ENCODE measurements at places on chromosomes 6 and 20.

GRCh38 chr6:10320291-10320690, 94.6 kb downstream of the TFAP2A start:
- DNase-seq = no peak

DNA sequence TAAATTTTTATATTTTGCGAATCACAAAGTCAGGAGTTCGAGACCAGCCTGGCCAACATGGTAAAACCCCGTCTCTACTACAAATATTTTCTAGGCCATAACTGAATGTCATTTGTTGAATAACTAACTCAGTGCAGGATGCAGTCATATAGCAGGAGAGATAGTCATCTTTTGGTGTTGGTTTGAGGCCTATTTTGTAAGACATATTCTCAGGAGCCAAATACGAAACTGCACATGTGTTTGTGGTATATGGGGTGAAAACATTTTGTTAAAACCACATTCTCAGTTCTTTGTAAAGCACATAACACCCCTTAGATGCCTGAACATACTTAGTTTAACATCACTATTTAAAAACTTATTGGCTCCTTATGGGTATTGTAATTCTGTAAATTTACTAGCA, 4.7 kb upstream of the ENPP5 start:
- no peak for DNase-seq

DNA sequence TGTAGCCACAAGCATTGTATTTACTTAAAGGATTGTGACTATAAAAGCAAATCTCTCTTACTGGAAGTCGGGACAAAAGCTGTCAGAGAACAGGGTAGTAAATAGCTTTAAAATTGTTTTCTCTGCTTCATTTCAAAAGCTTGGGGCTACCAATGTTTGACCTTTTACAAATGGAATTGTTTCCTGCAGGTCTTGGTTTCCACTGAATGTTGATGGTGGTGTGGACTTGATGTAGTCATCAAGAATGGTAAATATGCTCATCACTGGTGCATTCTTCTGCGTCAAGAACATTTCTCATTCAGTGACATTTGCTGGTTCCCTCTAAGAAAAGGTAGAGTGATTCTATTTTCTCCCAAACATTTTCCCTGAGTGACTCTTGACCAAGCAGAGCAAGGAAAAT, 435.4 kb upstream of the KHDRBS2 start:
- no peak for DNase-seq

DNA sequence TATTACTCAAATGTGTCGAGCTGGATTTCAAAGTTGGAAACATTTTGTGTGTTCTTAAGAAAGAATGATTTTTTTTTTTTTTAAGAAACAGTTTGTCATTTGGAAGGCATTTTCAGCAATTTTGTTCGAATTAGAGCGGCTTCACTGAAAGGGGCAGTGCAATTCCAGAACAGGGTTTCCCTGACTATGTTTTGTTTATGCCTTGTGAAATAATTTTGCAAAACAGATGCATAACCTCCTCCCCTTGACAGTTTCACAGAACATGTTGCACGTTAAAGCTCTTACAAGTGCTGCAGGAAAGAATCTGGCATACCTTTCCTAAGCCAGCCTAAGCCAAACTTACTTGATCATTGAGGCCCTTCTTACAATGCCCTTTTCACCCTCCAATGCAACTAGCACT, 216.0 kb upstream of the SSTR4 start:
- no peak for DNase-seq

GRCh38 chr6:126625019-126625418, 285.1 kb downstream of the CENPW start:
- DNase-seq = no peak

DNA sequence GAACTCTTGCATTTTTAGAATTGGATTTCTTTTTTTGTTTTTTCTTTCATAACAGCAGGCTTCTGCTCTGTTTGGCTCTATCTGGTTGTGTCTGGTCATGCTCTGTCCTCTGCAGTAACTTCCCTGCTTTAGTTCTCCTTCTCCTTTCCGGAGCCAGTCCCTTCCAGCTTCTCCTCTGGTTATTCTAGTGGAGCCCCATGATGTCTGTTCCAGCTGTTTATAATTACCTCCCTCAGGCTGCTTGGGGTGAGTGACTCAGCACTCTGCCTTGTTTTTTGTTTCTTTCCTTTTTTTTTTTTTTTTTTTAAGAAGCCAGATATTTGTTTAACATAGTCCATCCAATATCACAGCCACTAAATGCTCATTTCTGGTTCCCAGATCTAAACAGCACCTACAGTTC, 409.6 kb downstream of the MAFB start:
- DNase-seq = no peak

- DNase-seq = no peak
Observed at GRCh38 chr6:82144007-82144851, 103.3 kb downstream of the IBTK start.

GRCh38 chr20:52031563-52032303, 159.8 kb downstream of the ZFP64 start:
- no peak for DNase-seq

- no peak for DNase-seq
Observed at GRCh38 chr20:14643556-14643955, 306.1 kb upstream of the FLRT3 start.

- DNase-seq = no peak
Observed at GRCh38 chr6:166905505-166906134, 50.7 kb downstream of the RNASET2 start.

DNA sequence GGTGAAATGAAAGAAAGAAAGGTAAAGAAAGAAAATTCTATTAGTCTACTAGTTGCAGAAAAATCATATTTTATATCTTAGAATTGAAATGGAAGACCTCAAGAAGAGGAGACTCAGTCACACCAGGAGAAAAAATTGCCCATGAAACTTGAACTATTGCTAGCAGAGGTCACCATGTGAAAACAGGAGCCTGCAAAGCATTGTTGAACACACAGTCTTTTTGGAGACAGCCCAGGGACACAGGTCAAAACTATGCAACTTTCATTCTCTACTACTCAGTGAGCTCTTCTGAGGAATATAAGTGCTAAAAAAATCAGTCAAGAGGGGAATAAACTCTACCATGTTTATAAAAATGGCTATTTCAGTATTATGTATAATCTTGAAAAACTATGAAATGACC, 89.8 kb upstream of the TENT5A start:
- no peak for DNase-seq

- peak; percentile 57 for DNase-seq
Observed at GRCh38 chr6:2155206-2155605, 90.2 kb downstream of the GMDS start.

- DNase-seq = no peak
Observed at GRCh38 chr6:38797391-38797790, 82.3 kb downstream of the DNAH8 start.

DNA sequence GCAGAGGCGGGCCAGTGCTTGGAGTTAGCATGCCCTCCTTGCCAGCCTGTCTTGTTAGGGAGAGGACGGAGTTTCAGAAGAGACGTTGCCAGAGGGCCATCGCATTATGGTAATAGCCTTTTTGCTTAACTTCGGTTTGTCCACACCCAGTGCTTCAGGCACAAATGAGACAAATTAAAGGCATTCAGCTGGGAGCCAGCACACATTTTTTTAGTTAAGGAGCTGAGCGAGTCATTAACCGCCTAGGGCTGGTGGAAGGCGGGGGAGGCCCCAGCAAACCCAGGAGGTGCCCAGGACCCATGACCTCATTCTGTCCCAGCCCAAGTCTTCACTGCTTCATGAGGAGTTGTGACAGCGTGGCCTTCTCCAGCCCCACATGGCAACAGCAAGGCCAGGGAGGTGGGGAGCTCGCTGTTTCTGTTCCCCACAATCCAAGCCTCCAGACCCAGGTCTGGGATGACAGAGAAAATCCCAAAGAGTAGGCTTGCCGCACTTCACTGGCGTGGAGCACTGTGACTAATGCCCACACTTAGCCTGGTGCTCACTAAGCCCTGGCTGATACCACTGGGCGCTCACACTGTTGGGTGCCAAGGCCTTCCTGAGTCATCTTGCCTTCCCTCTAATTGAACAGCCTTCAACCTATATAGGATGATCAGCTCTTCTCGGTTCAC, 237.1 kb downstream of the ANKRD60 start:
- DNase-seq = no peak

DNA sequence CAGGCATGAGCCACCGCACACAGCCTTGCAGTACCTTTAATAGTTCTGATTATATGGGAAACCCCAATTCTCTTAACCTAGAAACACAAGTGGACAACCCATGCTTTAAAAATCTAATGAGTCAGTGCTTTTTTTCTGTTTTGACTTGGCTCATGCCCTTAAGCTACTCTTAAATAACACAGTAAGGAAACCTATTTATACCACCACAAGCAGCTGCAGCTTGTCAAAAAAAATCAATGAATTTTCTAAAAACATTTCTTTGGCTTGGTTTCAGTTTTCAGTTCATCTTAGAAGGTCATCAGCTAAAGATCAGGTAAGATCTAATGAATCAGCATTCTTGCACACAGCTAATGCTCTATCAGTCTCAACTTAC, 124.1 kb upstream of the DST start:
- DNase-seq = no peak
